ENCODE measurements at places on chromosomes 7 and 10.

- no peak for DNase-seq
Observed at GRCh38 chr7:114783508-114783907, 138.4 kb upstream of the MDFIC start.

GRCh38 chr7:94303695-94304094 is 91.0 kb upstream of the COL1A2 start:
- DNase-seq: no peak

DNA sequence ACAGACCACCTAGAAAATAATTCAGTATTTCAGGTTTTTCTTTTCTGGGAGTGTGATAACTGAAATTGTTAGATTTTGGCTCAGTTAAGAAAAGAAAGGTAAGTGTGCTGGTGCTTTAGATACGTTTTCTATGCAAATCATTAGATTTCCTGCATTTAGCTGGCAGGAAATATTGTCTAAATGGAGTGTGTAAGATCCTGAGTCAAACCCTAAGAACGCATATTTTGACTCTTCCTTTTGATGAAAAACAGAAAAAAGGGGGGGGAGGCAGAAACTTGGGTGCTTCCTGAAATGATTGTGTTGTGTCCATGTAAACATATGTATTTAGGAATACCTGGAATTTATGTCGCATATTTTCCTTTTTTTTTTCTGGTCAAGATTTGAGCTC is 1.2 kb downstream of the GRK5 start:
- no peak for DNase-seq

- DNase-seq: no peak
Observed at GRCh38 chr10:24237801-24238395, 29.0 kb downstream of the KIAA1217 start.

DNA sequence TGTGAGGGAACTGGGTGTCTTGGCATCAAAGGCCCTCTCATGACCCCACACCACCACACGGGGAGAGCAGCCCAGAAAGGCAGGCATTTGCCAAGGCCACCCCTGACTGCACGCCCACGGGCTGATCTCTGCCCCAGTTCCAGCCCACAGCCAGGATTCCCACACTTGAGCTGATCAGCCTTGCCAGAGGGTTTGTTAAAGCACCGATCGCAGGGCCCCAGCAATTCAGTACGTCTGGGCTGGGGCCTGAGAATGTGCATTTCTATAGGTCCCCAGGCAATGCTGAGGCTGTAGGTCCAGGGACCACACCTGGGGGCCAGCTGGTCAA is 103.9 kb downstream of the TNS3 start:
- DNase-seq: no peak

DNA sequence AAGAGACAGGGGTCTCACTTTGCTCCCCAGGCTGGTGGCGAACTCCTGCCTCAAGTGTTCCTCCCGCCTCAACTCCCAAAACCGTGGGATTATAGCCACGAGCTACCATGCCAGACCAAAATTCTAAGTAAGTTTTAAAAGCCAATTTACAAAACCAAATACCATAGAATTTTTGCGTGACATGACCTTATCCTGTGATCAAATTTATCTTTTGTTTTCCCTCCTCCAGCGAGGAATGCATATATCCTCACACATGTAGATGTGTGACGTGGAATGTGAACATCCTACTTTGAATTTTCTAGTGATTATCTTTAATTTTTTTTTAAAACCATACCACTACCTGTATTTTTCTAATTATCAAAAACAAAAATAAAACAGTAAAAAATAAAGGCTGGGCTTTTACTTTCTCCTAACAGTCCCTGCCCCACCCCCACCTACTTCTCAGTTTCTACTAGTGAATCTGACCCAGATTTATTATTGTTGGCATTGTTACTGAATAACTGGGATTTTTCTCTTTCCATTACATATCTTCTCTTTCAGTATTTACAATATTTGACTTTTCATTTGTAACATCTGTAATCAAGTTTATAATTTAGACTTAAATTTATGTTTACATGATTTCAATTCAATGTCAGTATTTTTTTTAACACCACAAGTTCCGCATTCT is 26.0 kb downstream of the CYTH3 start:
- no peak for DNase-seq

- no peak for DNase-seq
Observed at GRCh38 chr10:28496481-28496961, 36.4 kb upstream of the WAC start.

GRCh38 chr10:43375401-43376020 is 4.1 kb downstream of the FXYD4 start:
- DNase-seq: no peak

GRCh38 chr7:117582219-117582704 is 102.4 kb downstream of the CFTR start:
- DNase-seq: no peak

Data from stimulated activated CD8-positive, alpha-beta memory T cell treated with anti-CD3 and anti-CD28 coated beads, Interleukin-7, amount 100 ng/mL, for 24 hours (primary cell).